ENCODE measurements at places on chromosomes 6 and 20.

- no peaks in the 10 kb centered on the region for H3K36me3 ChIP-seq
- peak; percentile 35 for DNase-seq
- H3K4me3 ChIP-seq: no peak overlapping the region
- no peaks in the 10 kb centered on the region for H3K4me1 ChIP-seq
- H3K27ac ChIP-seq: no peak overlapping the region
- H3K27me3 ChIP-seq: no peaks in the 10 kb centered on the region
Measured at GRCh38 chr6:38604700-38605099, 35.0 kb downstream of the BTBD9 start.

- no peaks in the 10 kb centered on the region for H3K36me3 ChIP-seq
- peaks cover 11% of the 10 kb centered on the region for H3K27me3 ChIP-seq
- no peak for DNase-seq
- H3K27ac ChIP-seq: no peak overlapping the region
- no peaks in the 10 kb centered on the region for H3K4me1 ChIP-seq
Measured at GRCh38 chr20:46930640-46931339, 36.1 kb downstream of the EYA2 start.

GRCh38 chr6:93848031-93848742 lies 428.8 kb upstream of the EPHA7 start:
- DNase-seq: no peak
- no peaks in the 10 kb centered on the region for H3K36me3 ChIP-seq
- H3K27ac ChIP-seq: no peak overlapping the region
- H3K4me3 ChIP-seq: no peak overlapping the region

GRCh38 chr6:41694815-41695526 lies 40.4 kb downstream of the TFEB start:
- H3K27me3 ChIP-seq: no peaks in the 10 kb centered on the region
- peaks cover 30% of the 10 kb centered on the region for H3K4me1 ChIP-seq
- no peak overlapping the region for H3K27ac ChIP-seq

DNA sequence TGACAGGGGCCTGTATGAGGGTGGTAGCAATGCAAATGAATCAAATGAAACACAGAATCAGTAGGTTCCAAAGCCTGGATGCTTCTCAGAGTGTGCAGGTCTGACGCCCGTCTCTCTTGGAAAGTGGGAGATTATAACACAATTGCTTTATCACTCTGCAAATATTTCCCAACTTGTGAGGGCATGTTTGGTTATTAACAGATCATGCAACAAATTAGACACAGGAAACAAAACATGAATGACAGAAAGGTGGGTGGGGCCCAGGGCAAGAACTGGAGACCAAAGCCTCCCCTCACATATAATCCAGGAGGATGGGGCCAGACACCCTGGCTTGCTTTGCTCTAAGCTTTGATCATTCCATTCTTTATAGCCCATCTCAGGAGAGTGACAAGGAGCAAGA lies 108.6 kb upstream of the MRPS10 start:
- no peaks in the 10 kb centered on the region for H3K27me3 ChIP-seq
- no peaks in the 10 kb centered on the region for H3K4me1 ChIP-seq
- no peaks in the 10 kb centered on the region for H3K36me3 ChIP-seq
- H3K4me3 ChIP-seq: no peak overlapping the region
- DNase-seq: no peak

- H3K27ac ChIP-seq: no peak overlapping the region
- DNase-seq: no peak
- H3K27me3 ChIP-seq: no peaks in the 10 kb centered on the region
- H3K4me1 ChIP-seq: no peaks in the 10 kb centered on the region
- no peak overlapping the region for H3K4me3 ChIP-seq
Measured at GRCh38 chr6:32329141-32329540, 42.6 kb downstream of the TSBP1 start.

Data from astrocyte (in vitro differentiated cells and primary cell).